NCI-H524 (cell line): ENCODE measurements at places on chromosomes 6 and 20.

GRCh38 chr6:70657706-70658105 lies 10.0 kb upstream of the SMAP1 start:
- peak; percentile 12 for DNase-seq

DNA sequence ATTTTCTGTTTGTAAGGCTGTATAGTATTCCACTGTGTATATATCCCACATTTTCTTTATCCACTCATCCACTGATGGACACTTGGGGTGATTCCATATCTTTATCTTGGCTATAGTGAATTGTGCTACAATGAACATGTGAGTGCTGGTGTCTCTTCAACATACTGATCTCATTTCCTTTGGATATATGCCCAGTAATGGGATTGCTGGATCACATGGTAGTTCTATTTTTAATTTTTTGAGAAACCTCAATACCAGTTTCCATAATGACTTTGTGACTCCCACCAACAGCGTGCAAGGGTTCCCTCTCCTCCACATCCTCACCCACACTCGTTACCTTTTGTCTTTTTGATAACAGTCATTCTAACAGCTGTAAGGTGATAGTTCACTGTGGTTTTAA lies 166.0 kb downstream of the ARHGAP18 start:
- no peak for DNase-seq

DNA sequence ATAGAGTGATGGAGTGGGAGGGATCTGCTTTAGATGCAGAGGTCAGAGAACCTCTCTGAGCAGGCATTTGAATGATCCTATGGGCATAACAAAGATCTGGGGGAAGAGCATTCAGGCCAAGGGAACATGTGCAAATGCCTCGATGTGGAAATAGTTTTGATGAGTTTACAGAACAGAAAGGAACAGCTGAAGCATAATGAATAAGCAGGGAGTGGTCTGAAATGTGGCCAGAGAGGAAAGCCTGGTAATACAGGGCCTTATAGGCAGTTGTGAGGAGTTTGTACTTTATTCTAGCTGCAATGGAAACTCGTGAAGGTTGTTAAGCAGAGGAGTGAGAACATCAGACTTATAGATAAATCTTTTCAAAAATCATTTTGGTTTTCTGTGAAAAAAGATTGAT lies 33.0 kb upstream of the ME1 start:
- no peak for DNase-seq

- no peak for DNase-seq
These were observed 101.2 kb upstream of the TIAM2 start for GRCh38 chr6:154893917-154894316.

GRCh38 chr6:149855741-149856140 lies 8.4 kb downstream of the LRP11 start:
- DNase-seq, result no peak

DNA sequence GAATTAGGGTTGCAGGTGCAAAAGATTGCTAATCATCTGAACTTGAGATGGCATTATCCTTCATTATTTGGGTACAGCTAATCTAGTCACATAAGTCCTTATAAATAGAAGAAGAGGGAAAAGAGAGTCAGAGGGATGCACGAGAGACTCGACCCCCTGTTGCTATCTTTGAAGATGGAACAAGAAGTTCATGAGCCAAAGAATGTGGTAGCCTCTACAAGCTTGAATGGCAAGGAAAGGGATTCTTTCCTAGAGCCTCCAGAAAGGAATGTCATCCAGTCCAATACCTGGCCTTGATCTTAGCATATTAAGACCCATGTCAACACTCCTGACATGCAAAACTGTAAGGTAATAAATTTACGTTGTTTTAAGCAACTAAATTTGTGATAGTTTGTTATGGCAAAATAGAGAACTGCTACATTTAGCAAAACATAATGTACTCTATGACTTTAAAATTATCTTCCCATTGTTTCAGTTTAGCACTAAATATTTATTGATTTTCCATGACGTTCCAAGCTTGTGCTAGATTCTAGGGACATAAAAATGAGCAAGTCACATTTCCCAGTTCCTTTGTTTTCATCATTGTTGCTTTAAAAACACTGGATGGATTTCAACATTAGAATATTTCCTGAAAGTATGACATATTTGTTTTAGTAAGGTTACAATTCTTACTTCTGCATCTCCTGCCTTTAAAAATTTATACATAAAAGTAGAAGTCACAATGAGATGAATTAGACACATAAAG lies 12.7 kb downstream of the MANEA start:
- DNase-seq, result no peak

- DNase-seq, result no peak
These were observed 8.5 kb downstream of the ABCC10 start for GRCh38 chr6:43435682-43436437.
